ENCODE measurements at places on chromosomes 12 and 14. TPM values are rescaled to one million over a fixed set of nuclear protein-coding genes. Genes with fewer than 3 reads are reported as not detected.

NKX2-1 gene
- total RNA-seq: 0.26 TPM

KICS2 gene
- total RNA-seq: 6.8 TPM

ARG2 gene
- total RNA-seq: 9.5 TPM

KRT84 gene
- not detected for total RNA-seq

- no peak for DNase-seq
These were observed 28.6 kb downstream of the ABCB9 start for GRCh38 chr12:122937622-122938091.

GRCh38 chr12:116910280-116910644, 488 bp upstream of the FBXW8 start:
- DNase-seq: no peak

DNA sequence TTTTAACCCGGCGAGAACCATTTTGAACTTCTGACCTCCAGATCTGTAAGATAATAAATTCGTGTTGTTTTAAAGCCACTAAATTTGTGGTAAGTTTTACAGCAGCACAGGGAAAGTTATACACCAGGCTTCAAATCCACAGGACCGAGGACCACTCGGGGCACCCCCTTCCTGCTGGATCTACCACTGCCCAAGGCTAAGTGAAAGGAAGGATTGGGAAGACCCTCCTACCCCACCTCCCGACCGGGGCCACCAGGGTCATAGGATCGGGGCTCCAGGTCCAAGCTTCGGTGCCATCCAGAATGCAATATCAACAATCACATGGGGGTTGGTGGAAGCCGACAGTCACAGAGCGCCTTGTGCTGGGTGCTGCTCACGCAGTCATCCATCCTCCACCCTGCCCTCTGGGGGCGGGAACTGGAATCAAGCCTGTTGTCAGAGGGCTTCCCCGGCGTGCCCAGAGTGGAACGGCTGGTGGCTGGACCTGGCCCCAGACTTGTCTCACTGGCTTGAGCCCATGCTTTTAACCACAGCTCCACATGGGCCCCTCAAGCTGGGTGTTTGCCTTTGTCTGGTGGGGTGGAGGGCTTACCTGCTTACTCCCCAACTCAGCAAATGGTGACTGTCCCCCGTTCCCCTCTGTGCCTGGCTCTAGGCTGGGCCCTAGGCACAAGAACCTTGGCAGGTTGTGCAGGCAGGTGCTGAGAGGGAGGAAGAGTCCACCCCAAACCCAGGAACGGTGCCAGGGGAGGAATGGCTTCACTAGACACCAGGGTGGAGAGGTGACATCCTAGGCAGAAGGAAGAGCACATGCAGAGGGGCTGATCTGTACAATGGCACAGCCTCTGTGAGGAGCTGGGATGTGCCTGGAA, 180.3 kb upstream of the RTL1 start:
- peak; percentile 10 for DNase-seq

- no peak for DNase-seq
These were observed 34.8 kb downstream of the ASCL1 start for GRCh38 chr12:102992297-102992696.

DNA sequence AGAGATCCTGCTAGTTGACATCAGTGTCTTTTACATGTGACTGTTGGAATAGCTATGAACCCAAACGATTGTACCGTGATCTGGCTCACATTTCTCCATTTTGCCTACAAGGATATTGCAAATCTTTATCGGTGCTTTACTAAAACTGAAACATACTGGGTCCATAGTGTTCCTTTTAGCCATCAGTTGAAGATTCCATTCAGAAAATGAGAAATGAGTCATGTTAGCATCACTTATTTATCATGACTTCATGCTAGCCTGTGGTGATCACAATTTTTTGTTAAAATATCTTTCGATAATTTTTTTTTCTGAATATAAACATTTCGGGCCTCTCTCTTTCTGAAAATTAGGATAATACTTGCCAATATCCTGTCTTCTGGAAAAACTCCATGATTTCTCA, 210.3 kb downstream of the EGLN3 start:
- DNase-seq: no peak

- DNase-seq: no peak
These were observed 34.7 kb upstream of the ADAMTS20 start for GRCh38 chr12:43586646-43587245.

DNA sequence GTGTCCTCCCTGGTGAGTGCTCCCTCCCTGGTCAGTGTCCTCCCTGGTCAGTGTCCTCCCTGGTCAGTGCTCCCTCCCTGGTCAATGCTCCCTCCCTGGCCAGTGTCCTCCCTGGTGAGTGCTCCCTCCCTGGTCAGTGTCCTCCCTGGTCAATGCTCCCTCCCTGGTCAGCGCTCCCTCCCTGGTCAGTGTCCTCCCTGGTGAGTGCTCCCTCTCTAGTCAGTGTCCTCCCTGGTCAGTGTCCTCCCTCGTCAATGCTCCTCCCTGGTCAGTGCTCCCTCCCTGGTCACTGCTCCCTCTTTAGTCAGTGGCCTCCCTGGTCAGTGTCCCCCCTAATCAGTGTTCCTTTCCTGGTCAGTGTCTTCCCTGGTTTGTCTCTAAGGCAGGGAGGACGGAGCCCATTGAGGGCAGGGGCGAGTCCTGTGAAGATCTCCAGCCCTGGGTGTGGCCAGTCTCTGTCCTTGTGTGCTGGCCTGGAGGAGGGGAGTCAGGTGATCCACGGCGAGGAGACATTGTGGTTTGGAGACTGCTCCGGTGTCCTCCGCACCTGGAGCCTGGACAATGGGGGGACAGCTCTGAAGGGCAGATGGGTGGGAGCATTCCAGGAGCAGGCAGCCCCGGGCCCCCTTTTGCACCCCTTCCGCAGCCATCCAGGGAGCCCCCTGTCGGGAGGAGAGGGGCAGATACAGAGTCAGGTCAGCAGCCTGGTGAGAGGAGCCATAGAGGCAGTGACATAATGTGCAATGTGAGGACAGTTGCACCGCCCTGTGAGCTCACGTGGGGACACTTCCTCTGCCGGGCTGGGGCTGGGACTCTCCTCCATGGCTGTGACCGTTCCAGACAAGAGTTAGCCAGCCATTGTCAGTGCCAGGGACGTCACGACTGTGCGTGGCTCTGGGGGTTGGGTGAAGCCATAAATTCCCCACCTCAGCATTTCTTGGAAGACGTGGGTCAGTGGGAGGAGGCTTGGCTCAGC, 93.4 kb downstream of the ADGRD1 start:
- peak; percentile 34 for DNase-seq

DNA sequence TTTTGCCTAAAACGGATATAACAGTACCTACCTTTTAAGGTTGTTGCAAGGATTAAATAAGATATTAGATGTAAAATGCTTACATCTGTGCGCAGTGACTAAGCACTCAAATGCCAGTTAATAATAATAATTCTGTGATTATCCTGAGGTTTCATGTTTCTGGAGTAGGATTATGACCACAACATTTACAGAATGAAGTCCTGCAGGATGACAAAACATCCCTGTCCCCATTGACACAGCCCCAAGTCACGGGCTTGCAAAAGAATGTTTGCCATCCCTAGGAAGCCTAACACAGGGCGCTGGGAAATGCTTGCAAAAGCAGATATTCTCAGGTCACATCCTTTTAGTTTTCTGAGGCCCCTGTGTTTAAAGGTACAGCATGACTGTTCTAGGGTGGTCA, 20.1 kb downstream of the SUSD6 start:
- no peak for DNase-seq

DNA sequence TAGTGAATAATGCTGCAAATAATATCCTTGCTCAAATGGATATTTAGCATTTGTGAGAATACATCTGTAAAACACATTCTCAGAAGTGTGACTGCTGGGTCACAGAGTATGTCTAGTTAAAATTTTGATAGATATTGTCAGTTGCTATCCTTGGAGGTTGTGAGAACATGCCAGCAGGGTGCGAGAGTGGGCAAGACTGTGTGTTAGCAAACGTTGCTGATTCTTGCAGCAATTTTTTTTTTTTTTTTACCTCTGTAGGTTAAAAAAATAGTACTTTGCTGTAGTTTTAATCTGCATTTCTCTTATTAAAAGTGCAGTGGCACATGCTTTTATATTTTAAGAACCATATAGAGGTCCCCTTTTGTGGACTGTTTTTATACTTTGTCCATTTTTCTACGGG, 4.5 kb upstream of the NYNRIN start:
- no peak for DNase-seq

DNA sequence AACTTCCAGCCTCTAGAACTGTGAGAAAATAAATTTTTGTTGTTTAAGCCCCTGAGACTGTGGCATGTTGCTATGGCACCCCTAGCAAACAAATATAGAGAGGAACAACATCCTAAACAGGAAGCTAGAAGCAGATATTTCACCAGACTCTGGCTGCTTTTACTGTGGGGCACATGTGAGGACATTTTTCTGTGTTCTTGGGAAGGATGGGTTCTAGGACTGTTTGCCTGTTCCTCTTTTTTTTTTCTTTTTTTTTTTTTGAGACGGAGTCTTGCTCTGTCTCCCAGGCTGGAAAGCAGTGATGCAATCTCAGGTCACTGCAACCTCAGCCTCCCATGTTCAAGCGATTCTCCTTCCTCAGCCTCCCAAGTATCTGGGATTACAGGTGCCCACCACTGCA, 4.2 kb upstream of the HRK start:
- DNase-seq: no peak
